HS-27A (cell line): ENCODE measurements at places on chromosomes 6 and 20.

DNA sequence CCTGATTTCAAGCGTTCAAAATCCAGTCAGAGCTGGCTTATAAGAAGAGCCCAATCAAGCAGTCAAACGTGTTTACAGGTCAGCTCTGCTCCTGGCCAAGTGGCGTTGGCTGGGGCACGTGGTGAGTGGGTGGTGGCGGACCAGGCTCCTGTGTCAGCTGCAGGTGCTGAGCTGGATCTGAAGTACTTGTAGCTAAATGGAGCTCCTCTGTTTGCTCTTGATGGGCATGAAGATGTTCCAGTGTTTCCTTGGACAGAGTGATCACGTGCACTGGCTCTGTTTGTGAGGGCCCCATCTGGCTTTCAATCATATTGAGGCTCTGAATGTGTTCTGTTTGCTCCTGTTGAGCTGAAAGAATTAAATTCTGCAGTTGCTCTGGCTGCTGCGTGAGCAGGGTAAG is 10.2 kb upstream of the MICAL1 start:
- no peak for DNase-seq

- no peak for DNase-seq
Measured at GRCh38 chr6:170042123-170042522, 248.8 kb downstream of the DLL1 start.

GRCh38 chr6:21426841-21427490 is 166.6 kb upstream of the SOX4 start:
- DNase-seq, result no peak

DNA sequence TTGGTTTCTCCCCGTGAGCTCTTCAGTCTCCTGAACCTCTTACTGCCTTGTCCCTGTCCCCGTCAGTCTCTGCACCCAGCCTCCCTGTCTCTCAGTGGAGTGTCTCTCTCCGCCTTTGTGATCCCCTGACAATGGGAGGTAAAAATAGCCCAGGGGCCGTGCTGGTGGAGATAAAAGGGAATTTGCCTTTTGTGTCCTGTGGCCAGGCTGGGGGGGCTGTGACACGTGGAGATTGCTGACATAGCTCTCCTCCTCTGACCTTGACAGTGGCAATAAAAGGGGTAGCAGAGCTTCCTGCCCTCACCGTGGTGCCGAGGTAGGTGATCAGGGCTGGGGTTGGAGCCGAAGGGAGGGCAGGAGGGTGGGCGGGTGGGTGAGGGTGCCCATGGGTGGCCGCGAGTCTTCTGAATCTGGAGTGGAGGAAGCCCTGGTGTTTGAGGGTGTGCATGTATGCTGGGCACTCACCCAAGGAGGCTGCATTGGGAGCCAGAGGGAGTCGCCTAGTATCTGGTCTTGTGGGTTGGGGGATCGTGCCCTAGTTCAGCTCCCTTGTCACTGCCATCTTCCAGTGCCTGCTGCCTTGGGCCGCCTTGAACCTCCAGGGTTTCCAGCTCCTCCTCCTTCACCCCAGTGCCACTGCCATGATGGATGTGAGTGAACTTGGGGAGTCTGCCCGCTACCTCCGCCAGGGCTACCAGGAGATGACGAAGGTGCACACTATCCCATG is 21.9 kb downstream of the MYH7B start:
- no peak for DNase-seq

GRCh38 chr20:23050847-23051627 is 1.6 kb upstream of the THBD start:
- no peak for DNase-seq

- no peak for DNase-seq
Measured at GRCh38 chr20:9572670-9573069, 58.3 kb downstream of the LAMP5 start.

DNA sequence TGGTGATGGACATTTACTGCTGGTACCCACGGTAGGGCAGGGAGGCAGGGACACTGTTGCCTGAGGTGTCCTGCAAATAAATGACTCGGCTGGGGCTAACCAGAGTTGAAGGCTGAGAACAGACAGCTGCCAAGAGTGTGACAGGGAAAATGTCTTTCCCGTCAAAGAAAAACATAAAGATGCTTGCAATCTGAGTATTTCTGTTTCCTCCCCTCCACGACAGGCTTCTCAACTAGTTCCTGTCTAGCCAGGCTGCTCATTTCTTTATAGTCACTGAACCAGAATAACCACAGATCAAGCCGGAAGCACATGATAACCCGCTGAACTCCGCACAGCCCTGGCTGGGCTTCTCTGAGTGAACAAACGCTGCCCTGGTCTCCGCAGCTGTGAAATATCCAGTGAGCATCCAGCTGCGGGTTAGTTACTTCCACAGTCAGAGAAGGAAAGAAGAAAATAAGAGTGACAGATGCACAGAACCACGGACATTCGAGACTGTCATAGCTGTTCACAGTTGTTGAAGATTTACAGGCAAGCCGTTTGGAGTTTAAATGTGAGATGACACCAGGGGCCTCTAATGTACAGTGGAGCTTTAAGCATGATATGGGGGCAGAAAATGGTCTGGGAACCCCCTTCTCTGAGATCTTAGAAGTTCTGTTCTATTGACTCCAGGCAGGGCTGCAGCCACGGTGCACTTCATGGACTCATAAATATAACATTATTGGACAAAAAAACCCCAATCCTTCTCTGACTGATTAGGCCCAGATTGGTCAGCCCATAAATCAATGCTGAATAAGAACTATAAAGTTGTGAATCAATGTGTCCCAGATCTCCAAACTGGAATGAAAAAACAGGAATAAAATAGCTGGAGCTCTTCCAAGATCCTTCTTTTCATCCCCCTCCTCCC is 299.9 kb upstream of the SUPT3H start:
- no peak for DNase-seq

- no peak for DNase-seq
Measured at GRCh38 chr6:10995114-10995707, 48.9 kb downstream of the ELOVL2 start.

GRCh38 chr6:105067329-105067728 is 110.4 kb downstream of the LIN28B start:
- DNase-seq, result no peak

DNA sequence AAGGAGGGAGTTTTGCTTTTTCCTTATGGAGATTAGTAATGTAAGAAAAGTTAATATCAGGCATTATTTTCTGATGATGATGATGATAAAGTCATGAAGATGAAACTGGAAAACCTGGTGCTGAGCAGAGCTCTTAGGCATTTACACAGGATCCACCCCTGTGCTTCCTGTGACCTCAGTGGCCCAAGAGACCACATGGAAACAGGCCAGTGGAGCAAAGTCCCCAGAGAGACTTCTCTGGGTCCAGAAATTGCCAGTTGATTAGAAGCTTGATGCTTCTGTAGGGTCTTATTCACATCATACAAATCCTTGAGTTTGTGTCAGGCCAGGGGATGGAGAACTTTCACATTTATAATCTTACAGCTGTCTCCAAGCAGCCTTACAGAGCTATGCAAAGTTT is 46.1 kb downstream of the SLC13A3 start:
- no peak for DNase-seq

GRCh38 chr6:152576525-152576924 is 60.6 kb downstream of the SYNE1 start:
- no peak for DNase-seq

- no peak for DNase-seq
Measured at GRCh38 chr6:135230711-135231468, 49.8 kb downstream of the MYB start.
